Activated T-cell treated with anti-CD3 and anti-CD28 coated beads, Interleukin-2, amount 50 U/mL, for 48 hours (primary cell): ENCODE measurements at places on chromosomes 12 and 14.
A peak's percentile ranks its signal among the peaks of the same experiment; 100 is the strongest.

DNA sequence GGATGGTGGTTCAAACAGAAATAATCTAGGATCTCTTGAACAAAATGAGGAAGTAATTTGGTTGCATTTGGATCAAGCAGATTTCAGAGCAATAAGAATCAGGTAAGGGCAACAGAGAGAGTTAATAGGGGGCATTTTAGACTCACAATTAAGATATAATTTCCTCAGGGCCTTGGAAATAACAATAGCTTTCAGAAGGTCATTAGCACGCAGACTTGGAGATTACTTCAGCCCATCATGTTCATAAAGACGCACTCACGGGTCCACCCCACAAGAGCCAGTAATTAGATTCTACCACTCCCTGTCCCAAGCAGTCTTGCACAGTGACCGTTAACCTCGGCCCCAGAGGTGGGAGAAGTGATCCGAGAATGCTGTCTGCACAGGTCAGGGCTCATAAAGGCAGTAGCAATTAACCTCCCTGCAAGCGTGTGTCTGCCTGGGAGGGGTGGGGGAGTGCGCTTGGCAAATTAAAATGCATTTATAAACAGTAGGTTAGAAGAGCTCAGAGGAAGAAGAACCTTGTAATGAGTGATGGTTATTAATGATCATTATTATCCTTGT is 125.7 kb upstream of the CCDC196 start:
- no peak for DNase-seq

- no peak for DNase-seq
Measured at GRCh38 chr12:69150796-69151127, 88.6 kb upstream of the CPSF6 start.

GRCh38 chr14:102078831-102079699 is 7.8 kb downstream of the HSP90AA1 start:
- no peak for DNase-seq

DNA sequence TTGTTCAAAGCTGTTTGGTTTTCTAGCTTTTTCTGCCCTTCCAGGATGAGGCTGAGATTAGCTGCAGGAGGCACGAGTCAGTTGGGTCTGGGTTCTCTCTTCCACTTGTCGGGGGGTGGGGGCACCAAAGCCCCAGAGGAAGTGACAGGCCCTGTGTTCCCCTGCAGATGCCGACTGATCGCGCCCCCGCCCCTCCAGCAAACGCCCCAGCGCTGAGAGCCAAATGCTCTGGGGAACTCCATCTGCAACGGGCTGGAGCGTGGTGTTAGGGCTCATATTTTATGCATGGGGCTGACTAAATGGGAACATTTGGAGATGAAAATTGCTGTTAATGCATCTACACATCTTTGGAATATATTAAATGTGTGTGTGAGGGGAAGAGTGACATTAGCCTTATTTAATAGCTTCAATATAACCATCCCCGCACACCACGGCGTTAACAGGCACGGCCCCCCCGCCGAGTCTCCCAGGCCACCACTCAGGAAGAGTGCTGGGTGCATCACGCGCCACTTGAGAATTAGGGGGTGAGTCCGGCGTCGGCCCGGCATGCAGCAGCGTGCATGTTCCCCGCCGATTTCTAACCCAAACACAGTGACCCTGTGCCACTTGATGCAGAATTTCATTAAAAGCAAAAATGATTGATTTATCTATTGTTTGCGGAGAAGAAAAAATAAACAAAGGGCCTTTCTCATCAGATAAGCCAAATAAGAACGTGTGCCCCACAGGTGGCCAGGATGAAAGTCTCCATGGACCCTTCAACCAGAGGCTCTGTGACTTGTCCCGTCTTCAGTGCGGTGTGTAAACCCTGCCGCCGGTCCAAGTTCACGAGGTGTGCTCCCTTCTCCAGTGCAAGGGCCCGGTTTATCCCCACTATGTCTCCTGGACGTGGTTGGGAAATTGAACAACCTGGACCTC is 165.0 kb upstream of the RTL1 start:
- no peak for DNase-seq

DNA sequence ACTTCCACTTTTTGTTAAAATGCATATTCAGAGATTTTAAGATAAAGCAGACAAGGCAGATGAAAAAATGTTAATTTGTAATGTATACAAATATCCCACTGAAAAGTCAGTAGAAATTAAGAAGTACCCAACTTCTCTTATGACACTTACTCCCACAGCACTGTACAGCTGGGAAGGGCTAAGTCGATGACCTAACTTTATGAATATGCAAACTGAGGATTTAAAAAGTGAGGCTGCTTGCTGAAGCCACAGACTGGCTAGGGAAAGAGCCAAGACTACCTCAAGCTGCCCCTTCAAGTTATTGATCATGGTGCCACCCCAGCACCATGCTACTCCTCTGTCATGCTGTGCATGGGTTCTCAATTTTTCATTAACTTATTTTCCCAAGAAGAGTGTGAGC is 17.0 kb downstream of the PPM1H start:
- DNase-seq = no peak

- no peak for DNase-seq
Measured at GRCh38 chr12:1189163-1189562, 198.1 kb downstream of the ERC1 start.

- DNase-seq = no peak
Measured at GRCh38 chr12:69644511-69644910, 33.8 kb upstream of the LRRC10 start.

DNA sequence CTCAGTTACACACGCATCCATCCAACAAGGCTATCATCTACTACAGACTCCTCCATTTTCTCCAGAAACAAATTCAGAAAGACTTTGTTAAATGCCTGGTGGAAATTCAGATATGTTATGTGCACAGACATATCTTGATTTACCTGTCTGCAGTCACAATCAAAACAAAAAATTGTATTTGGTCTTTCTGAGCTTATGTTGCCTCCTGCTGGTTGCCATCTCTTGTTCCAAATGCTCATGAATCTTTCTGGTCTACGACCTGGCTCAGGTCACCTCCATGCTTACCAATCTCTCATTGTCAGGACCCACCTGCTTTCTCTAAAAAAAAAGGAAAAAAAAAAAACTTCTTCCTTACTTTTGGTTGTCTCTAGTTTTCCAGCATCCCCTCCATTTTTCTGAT is 169.2 kb upstream of the PLXNC1 start:
- no peak for DNase-seq

GRCh38 chr14:68412505-68413465 is 380.1 kb downstream of the ZFP36L1 start:
- no peak for DNase-seq

- no peak for DNase-seq
Measured at GRCh38 chr14:102999227-102999895, 58.0 kb downstream of the CDC42BPB start.

GRCh38 chr14:74569806-74570591 is 42.0 kb downstream of the LTBP2 start:
- no peak for DNase-seq

GRCh38 chr12:55642267-55642666 is 5.6 kb downstream of the OR10P1 start:
- no peak for DNase-seq

DNA sequence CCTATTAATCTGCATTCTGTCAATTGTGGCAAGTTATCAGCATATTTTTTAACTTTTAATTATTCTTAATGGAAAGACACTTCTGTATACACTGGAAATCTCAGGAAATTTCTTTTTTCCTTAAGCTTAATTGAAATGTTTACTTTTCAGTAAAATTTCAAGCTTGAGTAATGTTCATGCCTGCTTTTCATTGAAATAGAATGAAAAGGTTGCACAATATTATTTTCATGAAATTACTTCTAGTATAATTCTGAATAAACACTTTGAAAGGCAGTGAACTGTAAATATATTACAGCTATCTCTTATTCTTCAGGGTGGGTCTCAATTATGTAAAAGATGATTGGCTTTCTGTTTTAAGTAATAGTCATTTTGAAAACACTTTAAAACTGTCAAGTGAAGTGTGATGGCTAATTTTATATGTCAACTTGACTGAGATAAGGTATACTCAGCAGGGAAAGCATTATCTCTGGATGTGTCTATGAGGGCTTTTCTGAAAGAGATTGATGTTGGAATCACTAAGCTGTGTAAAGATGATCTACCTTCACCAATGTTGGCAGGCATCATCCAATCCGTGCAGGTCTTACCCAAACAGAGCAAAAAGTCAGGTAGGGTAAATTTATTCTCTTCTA is 29.9 kb downstream of the CLEC2D start:
- DNase-seq = no peak

DNA sequence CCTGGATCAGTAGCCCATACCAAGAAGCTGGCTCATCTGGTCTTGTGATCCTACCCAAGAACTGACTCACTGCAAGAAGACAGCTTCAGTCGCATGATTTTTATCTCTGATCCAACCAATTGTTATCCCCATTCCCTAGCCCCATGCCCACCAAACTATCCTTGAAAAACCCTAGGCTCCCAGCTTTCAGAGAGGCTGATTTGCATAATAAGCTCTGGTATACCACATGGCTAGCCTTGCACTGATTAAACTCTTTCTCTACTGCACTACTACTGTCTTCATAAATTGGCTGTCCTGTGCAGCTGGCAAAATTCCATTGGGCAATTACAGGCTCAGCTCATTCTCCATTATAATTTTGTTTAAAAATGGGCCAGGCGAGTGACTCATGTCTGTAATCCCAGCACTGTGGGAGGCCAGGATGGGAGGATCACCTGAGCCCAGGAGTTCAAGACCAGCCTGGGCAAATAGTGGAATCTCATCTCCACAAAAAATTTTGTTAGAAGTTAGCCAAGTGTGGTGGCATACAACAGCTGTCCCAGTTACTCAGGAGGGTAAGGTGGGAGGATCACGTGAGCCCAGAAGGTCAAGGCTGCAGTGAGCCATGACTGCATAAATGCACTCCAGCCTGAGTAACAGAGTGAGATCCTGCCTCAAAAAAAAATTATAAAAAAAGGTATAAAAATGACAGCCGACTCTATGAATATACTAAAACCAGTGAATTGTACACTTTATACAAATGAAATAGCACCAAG is 76.7 kb upstream of the EIF5 start:
- no peak for DNase-seq

- DNase-seq = no peak
Measured at GRCh38 chr12:51082561-51083125, 753 bp downstream of the CSRNP2 start.

- DNase-seq = no peak
Measured at GRCh38 chr12:103751171-103751570, 89.9 kb downstream of the NT5DC3 start.

GRCh38 chr12:68497107-68497506 is 113.6 kb upstream of the RAP1B start:
- DNase-seq = no peak

- DNase-seq = peak; percentile 41
Measured at GRCh38 chr12:47360771-47361388, 281.1 kb upstream of the AMIGO2 start.

- DNase-seq = no peak
Measured at GRCh38 chr12:54140588-54141388, 48.0 kb downstream of the SMUG1 start.

GRCh38 chr14:36618641-36619040 is 36.2 kb upstream of the NKX2-8 start:
- no peak for DNase-seq

GRCh38 chr14:20690848-20691640 is 2.5 kb downstream of the ANG start:
- peak; percentile 38 for DNase-seq

DNA sequence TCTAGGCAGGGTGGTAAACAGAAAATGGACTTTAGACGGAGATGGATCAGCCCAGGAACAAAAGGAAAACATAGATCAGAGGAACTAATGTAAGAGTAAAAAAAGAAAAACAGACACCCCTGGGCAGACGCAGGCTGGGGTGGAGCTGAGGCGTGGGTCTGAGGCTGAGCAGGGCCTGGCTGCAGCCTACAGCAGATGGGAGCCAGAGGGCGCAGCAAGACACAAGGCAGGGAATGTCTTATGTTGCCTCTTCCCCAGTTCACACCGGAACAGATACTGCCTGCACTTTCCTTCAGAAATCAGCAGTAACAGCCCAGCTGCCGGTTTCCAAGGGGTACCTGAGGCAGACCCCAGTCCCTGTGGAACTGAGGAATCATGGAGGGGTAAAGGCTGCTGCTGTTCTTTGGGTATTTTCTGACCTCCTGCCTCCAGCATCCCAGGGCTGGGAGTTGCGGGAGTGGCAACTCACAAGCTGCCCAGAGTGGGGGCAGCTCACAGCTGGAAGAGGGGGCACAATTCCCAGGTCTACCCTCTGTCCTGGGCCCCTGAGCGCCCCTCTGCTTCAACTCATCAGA is 9.8 kb downstream of the ZNF605 start:
- DNase-seq = no peak

DNA sequence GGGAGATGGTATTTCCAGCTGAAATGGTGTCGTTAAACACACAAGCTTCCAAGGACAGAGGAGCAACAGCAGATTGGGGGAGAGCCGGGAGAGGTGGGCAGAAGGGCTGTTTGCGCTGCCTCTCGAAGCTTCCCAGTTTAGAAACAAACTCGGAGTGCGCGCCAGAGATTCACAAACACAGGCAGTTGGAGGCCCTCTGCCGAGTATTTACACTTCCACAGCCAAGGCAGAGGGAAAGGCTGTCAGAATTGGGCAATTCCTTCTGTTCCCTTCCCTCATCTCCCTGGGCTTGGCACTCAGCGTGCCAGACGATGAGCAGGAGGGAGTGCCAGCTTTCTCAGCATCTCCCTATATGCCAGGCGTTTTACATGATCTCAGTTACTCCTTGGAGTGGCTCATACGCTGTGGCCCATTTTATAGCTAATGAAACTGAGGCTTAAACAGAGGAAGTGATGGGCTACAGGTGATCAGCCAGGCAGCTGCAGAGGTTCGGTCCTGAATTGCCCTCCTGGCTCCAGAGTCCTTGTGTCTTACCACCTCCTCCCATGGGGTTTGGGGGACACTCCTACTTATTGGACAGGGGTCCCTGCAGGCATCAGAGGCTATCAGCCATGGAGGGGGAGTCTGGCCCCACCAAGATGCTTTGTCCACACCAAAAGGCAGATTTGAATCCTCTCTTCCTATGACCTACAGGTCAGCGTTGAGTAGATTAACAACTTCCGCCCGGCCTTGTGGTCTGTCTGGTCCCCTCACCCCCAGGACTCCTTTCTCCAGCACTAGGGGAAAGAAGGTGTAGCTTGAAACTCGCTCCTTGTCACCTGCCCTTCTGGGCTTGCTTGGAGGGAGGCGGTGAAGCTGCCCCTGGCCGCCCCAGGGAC is 3.1 kb downstream of the FAM222A start:
- DNase-seq = no peak

- peak; percentile 69 for DNase-seq
Measured at GRCh38 chr12:6285063-6285477, 25.4 kb upstream of the PLEKHG6 start.

- no peak for DNase-seq
Measured at GRCh38 chr14:96953087-96953874, 156.1 kb downstream of the VRK1 start.

DNA sequence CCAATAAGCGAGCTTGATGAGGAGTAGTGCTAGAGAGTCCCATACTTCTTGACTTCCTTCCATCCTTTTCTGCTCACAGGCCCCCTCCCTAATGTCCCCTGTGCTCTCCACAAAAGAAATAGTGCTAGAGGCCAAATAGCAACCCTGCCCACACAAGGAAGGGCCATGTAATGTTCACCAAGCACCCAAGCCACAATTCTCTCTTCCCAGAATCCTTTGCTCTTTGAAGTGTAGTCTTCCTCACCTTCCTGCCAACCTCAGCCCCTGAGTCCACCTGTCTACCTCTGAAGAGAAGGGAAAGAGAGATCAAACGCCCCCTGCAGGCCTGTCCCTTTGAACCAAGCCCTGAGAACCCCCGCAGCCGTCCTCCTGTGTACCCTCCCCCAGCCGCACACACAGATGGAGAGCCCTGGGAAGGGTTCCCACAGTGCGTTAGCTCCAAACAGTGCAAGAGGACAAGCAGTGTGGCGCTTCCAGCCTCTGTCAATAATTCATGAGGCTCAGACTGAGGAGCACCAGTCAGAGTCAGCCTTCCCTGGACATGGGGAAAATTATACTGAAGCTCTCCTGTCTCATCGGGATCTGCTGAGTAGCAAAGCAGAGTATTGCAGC is 1.9 kb upstream of the DHRS4 start:
- DNase-seq = no peak
